Sciatic nerve (tissue), 2 donors: ENCODE measurements at places on chromosomes 12 and 14. TPM values are rescaled to one million over a fixed set of nuclear protein-coding genes. Genes with fewer than 3 reads are reported as not detected.

The NGB gene
- not detected for total RNA-seq

The FGD6 gene
- 22.2 TPM for total RNA-seq

The HOXC10 gene
- total RNA-seq: 17.2 TPM

The NEUROD4 gene
- not detected for total RNA-seq

The RIPK3 gene
- total RNA-seq: 8.9 TPM

The LRRC74A gene
- not detected for total RNA-seq

The CYP46A1 gene
- 2.5 TPM for total RNA-seq

The NELL2 gene
- 2.4 TPM for total RNA-seq

The CLEC2D gene
- total RNA-seq: 38.8 TPM

The COPZ1 gene
- total RNA-seq: 72.5 TPM

GRCh38 chr14:74403619-74404417 is 22.2 kb downstream of the SYNDIG1L start:
- DNase-seq: no peak

- DNase-seq: no peak
Observed at GRCh38 chr12:111170543-111170942, 198.4 kb downstream of the PHETA1 start.

GRCh38 chr12:132835076-132836025 is 6.7 kb upstream of the GOLGA3 start:
- no peak for DNase-seq

DNA sequence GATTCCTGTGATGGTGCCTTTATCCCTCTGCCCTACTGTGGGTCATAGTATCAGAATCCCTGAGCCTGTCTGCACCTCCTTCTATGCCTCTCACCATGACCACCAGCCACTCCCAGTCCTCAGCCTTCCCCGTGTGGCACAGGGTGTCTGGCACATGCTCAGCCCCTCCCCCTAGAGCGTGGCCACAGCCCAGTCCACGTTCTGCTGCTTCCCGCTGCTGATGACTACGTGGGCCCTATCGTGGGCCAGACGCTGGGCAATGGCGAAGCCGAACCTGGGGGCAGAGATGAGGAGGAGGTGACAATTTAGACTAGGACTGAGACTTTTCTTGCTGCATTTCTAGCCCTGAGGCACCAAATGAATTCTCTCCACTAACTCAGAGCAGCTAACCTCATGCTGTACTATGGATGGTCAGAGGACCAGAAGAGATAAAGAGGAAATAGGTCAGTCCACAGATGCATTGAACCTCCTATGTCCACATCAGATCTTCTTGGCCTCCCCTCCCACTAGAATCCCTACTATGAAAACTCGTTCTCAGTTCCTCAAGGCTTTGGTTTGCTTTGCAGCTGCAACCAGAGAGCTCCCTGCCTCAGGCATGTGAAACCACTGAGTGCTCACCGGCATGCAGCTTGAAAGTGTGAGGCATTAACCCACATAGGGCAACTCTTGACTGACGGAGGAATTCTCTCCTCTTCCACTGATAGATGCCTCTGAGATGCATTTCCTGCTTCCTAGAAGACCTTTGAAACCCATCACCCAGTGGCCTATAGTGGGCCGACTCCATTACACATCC is 126.3 kb upstream of the DHRS4 start:
- no peak for DNase-seq

DNA sequence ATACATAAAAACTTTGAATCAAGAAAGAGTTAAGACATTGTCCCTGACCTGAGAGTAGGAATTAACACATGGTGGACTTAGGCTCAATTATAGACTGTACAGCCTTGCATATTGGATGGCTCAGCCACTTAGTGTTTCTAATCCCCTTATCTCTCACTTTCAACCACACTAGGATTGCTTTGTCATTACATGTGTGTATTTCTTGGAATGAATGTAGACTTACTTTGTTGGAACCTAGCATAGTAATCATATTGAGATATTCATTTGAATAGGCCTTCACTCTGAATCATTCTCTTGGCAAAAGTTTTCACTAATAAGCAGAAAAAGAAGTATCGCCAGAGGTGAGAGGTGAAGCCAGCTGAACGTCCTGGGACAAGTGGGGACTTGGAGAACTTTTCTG is 1973.9 kb upstream of the FLRT2 start:
- no peak for DNase-seq

DNA sequence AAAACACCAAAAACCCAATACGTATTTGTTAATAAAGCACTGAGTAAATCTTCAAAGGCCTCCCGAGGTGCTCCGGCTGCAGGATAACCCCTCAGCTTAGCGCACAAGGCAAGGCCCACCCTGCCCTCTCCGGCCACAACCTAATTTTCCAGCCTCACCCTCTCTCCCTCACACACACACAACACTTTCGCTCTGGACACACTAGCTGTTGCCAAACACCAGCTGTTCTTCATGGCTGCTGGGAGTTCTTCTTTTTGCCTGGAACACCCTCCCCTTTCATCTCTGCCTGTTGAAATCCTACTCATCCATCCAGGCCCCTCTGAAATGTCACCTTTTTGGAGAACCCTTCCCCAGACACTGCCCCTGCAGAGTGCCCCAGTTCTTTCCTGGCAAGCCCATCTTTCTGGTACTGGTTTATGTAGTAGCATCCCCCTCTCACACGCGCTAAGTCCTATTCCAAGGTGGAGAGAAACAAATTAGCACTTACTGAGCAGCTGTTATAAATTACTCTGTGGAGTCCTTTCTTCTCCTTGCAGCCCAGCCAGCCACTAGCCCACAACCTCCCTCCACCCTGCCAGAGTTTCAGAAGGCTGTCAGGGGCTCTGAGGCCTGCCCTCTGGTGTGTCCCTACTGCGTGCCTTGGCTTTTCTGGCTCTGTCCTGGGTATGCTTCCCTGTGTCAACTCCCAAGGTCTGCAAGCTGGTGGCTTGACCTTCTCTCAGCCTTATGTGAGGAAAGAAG is 805 bp upstream of the CRACR2A start:
- no peak for DNase-seq

- no peak for DNase-seq
Observed at GRCh38 chr14:74579447-74580274, 32.4 kb downstream of the LTBP2 start.

- DNase-seq: no peak
Observed at GRCh38 chr12:52313461-52313860, 7.7 kb downstream of the KRT83 start.

DNA sequence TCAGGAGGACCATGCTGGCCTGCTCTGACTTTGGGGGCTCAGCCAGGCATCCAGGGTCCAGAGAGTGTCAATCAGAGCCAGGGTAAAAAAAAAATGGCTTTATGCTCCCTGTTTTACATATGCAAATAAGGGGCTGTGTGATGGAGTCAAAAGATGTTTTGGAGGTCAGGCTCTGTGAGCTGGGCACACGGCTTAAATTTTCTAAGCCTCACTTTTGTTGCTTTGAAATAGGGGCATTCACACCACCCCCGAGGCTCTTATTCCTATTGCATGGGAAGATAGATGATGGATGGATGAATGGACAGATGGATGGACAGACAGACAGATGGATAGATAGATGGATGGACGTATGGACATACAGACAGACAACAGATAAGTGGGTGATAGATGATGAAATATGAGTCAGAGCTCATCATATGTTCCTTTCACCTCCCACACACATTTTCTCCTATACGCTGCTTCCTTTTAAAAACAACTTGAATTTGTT is 42.7 kb downstream of the RIN3 start:
- DNase-seq: no peak

GRCh38 chr12:15152868-15153267 is 68.3 kb downstream of the RERG start:
- DNase-seq: no peak

GRCh38 chr12:58529897-58530741 is 390.2 kb downstream of the LRIG3 start:
- DNase-seq: no peak

DNA sequence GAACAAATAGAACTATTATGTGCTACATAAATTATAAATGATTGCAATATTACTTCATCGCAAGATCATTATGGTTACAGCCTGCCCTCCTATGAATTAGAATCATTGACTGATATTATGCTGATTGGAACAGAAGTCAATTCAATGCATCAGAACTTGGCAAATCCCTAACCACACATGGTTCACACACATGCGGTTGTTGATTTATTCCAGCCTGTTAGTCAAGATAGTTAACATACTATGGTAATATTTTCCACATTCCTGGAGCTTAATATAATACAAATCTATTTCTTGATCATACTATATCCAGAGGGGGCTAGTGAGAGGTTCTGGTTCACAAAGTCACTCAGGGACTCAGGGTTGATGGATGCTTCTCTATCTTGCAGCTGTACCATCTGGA is 9.7 kb upstream of the CACNA1C start:
- DNase-seq: no peak

GRCh38 chr12:127389923-127390322 is 877.0 kb upstream of the TMEM132C start:
- DNase-seq: no peak

DNA sequence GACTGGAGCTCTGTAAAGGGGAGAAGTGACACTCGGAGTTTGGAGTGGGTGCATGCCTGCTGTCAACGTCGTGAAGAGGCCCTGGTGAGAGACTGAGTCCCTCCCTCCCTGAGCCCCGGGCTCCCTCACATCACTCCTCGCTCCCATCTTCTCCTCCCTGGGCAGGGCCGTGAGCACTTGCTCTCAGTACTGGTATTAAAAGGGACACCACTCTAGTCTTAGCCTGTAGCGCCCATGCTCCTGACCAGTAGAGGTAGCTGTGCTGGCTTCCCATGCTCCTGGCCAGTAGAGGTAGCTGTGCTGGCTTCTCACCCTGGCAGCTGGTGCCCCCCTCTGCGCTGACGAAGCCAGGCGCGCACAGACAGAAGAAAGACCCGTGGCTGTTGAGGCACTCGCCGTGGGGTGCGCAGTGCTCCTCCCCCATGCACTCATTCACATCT is 14.7 kb downstream of the ISCA2 start:
- peak; percentile 53 for DNase-seq

- DNase-seq: peak; percentile 57
Observed at GRCh38 chr14:105495101-105495989, 4.3 kb downstream of the TEDC1 start.

GRCh38 chr12:27998170-27998569 is 25.6 kb upstream of the PTHLH start:
- DNase-seq: no peak

- DNase-seq: peak; percentile 87
Observed at GRCh38 chr12:56631790-56632700, 1.9 kb upstream of the BAZ2A start.

- no peak for DNase-seq
Observed at GRCh38 chr12:47020211-47020821, 59.1 kb upstream of the PCED1B start.

DNA sequence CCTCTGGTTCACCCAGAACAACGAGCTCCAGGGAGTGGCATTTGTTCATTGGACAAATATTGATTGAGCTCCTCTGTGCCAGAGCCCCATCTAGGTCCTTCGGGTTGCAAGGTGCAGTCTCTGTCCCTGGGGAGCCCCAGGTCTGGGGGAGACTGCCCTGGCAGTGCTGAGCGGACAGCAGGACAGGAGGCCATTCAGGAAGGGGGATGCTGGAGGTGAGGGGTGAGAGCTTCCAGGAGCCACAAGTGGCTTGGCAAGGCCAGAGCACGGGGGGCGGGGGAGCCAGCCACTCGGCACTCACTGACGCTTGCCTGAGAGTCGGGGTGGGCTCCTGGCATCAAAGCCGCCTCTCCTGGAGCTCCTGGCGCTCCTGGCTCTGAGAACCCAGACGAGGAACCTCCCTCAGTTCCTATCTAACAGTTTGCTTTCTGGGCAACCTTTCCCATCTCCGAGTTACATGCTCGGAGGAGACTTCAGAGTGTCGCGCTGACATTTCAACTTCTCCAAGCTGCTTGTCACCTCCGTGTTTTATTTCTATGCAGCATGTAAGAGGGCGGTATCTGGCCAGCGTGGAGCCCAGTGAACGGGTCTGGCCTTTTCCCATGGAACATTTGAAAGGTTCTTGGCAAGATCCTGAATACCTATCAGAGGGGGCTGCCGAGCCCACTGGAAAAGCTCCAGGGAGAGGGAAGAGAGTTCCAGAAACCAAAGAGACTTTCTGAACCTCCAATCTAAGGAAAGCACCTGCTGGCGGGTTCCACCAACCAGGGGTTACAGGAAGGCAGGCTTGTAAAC is 62.0 kb upstream of the BCL11B start:
- DNase-seq: no peak

- DNase-seq: no peak
Observed at GRCh38 chr12:15546102-15546701, 223.9 kb downstream of the PTPRO start.

DNA sequence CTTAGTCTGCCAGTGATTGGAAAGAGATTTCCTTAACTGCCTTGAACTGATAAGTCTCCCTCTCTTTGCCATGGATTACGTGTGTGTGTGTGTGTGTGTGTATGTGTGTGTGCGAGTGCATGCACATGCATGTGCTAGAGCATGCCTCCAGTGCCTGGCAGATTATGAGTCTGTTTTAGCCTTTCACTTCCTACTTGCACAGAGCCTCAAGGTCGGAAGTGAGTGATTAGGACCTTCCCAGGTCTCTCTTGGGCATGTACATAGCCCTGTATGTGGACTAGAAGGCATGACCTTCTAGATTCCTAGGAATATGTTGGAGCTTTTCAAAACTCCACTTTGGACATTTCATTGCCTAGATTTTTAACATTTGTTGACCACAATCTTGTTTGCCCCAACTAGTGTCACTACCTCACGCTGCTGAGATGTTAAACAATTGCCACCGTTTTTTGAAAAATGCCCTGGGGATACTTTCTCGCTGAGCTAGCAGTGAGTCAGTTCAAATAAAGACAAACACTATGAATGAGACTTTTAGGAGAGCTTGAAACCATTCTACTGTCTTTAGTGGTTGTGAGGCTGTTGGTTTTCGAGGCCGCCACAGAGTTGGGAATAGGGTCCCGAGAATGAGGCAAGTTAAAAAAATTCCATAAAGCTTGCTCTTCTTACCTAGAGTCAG is 28.2 kb downstream of the KIAA0586 start:
- no peak for DNase-seq

DNA sequence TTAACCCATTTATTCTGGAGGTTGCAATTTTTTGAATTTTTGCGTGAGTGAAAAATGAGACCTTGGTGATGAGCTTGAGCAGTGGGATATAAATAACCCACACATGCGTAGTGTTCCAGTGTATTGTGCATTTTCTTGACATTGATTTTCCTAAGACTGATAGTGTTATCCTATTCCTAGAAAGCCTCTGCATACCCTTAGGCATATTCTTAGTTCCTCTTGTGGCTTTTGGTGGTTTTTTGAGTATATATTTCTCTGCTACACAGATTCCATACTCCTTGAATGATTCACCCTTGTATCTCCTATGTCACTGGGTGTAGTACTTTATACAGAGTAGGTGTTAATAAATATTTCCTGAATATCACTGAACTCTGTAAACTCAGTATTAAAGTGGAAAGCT is 363.4 kb upstream of the PDE3A start:
- no peak for DNase-seq

GRCh38 chr12:120230326-120230973 is 29.5 kb upstream of the RPLP0 start:
- no peak for DNase-seq

DNA sequence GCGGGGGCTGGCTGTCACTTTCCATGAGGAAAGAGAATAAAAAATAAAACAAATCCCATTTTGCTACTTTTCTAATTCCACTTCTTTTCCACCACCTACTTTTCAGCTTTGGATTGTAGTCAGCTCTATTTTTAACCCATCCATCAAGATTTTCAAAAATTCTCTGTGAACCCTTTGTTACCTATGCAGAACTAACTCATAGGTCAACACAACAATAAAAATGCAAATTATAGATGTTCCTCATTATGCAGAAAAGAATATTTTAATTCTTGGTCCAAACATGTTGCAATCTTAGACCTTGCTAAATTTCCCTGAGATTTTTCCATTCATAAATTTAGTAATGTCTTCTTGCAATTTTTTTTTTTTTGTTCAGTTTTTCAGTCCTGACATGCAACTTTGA is 454.5 kb downstream of the ADAMTS20 start:
- DNase-seq: no peak
